ENCODE measurements at places on chromosomes 3 and 15. TPM values are rescaled to one million over a fixed set of nuclear protein-coding genes. Genes with fewer than 3 reads are reported as not detected.
A peak's percentile ranks its signal among the peaks of the same experiment; 100 is the strongest.

DNA sequence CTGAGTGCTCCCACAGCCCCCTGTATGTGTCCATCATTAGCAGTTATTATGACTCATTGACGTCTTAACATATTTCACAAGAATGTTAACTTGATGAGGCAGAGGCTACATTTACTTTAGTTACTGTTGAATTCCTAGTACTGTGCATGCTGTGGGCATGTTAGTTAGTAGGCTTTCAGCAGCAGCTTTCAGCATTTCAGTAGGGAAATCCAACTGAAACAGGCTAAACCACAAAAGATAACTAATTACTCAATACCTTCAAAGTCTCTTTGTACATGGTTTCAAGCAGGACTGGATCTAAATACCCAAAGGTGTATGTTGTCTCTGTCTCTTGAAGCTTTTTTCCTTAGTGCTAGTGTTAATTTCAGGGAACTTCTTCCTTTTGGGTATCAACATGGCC, 229.9 kb upstream of the SUCLG2 start:
- no peak for DNase-seq
- no peaks in the 10 kb centered on the region for H3K27me3 ChIP-seq
- no peak overlapping the region for H3K27ac ChIP-seq
- no peaks in the 10 kb centered on the region for H3K4me1 ChIP-seq

DNA sequence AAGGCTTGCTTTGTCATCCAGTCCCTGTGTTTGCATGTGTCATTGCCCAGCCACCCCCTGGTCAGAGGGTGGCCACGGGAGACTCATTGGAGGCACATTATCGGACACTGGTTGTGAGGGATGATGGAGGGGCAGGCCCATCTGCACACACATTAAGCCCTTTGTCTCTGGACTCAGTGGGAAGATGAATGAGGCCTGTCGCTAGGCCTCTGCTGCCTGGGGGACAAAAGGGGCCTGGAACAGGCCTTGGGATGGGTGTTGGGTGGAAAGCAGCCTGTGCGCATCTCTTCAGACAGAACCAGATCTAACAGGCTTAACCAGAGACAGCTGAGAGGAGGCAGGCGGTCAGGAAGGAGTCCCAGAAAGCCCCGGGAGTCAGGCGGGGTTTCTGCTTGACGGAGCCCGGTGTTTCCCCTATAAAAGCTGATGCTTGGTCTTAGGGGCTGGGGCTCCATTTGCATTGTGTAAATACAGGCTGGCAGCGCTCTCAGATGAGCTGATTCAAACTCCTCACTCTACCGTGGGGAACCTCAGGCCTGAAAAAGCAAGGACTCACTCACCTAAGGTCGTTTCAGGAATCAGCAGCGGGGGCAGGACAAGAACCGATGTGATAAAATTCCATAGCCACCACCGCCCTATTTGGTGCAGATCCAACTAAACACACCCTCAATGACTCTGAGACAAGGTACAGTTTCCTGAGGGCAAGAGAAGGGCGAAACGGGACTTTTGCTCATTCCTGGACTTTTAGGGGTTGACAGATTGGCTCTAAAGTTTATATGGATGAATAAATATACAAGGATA, 17.1 kb upstream of the SKIC8 start:
- H3K4me3 ChIP-seq, result no peak overlapping the region
- no peaks in the 10 kb centered on the region for H3K36me3 ChIP-seq
- no peak for DNase-seq

- no peaks in the 10 kb centered on the region for H3K36me3 ChIP-seq
- DNase-seq, result no peak
- no peaks in the 10 kb centered on the region for H3K4me1 ChIP-seq
- H3K4me3 ChIP-seq, result no peak overlapping the region
- H3K27me3 ChIP-seq, result no peaks in the 10 kb centered on the region
Observed at GRCh38 chr3:60594025-60594424, 657.2 kb downstream of the FHIT start.

GRCh38 chr15:90901175-90902039, 1.7 kb upstream of the MAN2A2 start:
- H3K4me1 ChIP-seq, result peaks cover 12% of the 10 kb centered on the region
- no peaks in the 10 kb centered on the region for H3K27me3 ChIP-seq
- peak overlapping the region; percentile 94 for H3K27ac ChIP-seq

GRCh38 chr15:70103880-70104626, 6.3 kb upstream of the TLE3 start:
- no peaks in the 10 kb centered on the region for H3K27me3 ChIP-seq
- no peak for DNase-seq
- no peak overlapping the region for H3K27ac ChIP-seq

- no peaks in the 10 kb centered on the region for H3K27me3 ChIP-seq
- peaks cover 2% of the 10 kb centered on the region for H3K36me3 ChIP-seq
Observed at GRCh38 chr3:42613462-42613861, 13.0 kb downstream of the NKTR start.

DNA sequence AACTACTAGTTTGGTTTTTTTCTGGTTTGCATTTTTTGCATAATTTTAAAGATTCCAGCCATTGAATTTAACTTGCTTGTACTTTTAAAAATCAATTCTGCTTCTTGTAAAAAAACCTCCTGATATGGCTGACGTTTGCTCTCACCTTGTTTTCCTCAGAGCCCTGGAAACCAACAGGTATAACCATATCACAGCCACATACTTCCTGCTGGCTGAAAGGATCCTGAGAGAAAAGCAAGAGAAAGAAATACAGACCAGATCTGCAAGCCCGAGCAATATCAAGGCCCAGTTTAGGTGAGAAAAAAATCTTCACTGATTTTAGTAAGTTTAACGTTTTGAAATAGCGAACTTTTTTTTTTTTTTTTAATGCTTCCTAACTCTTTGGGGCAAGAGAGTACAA, 56.8 kb downstream of the SNRK start:
- no peaks in the 10 kb centered on the region for H3K27me3 ChIP-seq
- DNase-seq, result no peak
- no peak overlapping the region for H3K4me3 ChIP-seq

GRCh38 chr3:125161607-125162219, 50.8 kb downstream of the SLC12A8 start:
- no peaks in the 10 kb centered on the region for H3K36me3 ChIP-seq
- H3K27me3 ChIP-seq, result no peaks in the 10 kb centered on the region
- peak overlapping the region; percentile 46 for H3K27ac ChIP-seq

DNA sequence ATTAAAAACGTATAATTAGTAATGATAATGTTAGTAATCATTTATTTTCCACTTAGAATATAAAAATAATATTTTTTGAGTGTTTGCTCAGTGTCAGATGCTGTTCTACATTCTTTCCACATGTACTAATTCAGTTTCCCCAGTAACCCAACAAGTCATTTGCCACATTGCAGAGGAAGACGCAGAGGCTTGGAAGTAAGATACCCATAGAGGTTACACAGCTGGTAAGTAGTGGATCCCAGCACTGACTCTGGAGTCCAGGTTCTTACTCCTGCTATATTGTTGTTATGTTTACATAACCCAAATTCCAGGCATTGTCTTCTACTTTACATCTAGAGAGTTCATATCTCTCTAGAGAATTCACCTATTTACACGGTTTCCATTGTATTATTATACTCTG, 48.2 kb upstream of the MYO5C start:
- H3K27me3 ChIP-seq, result no peaks in the 10 kb centered on the region
- no peak for DNase-seq
- H3K27ac ChIP-seq, result no peak overlapping the region
- no peaks in the 10 kb centered on the region for H3K36me3 ChIP-seq
- no peak overlapping the region for H3K4me3 ChIP-seq

DNA sequence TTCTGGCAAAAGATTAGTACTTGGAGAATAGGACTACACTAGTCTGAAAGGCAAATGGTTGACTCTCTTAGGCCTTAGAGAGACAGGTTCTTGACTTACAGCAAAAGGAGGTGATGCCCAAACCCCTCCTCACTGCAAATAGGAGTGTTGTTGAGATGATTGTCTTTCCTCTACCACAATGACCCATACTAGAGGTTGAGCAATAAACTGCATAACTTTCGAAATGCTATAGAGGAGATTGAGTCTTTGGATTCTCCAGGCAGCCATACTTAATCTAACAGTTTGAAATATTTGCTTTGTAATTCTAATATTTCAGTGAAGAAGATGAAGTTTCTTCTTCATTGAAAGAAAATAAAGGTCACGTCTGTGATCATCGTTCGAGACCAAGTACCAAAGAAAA, 498.5 kb upstream of the GBE1 start:
- no peaks in the 10 kb centered on the region for H3K4me1 ChIP-seq
- H3K27me3 ChIP-seq, result no peaks in the 10 kb centered on the region
- DNase-seq, result no peak
- no peaks in the 10 kb centered on the region for H3K36me3 ChIP-seq

GRCh38 chr15:36778531-36778930, 199.1 kb downstream of the CDIN1 start:
- no peaks in the 10 kb centered on the region for H3K4me1 ChIP-seq
- no peaks in the 10 kb centered on the region for H3K36me3 ChIP-seq
- H3K27ac ChIP-seq, result no peak overlapping the region
- H3K4me3 ChIP-seq, result no peak overlapping the region

GRCh38 chr3:108664266-108664665, 74.7 kb downstream of the DZIP3 start:
- DNase-seq, result no peak
- no peak overlapping the region for H3K27ac ChIP-seq
- H3K4me3 ChIP-seq, result no peak overlapping the region
- H3K4me1 ChIP-seq, result no peaks in the 10 kb centered on the region

GRCh38 chr3:188659449-188660090, 505.6 kb downstream of the LPP start:
- no peak overlapping the region for H3K27ac ChIP-seq
- no peak overlapping the region for H3K4me3 ChIP-seq
- no peaks in the 10 kb centered on the region for H3K27me3 ChIP-seq
- no peaks in the 10 kb centered on the region for H3K4me1 ChIP-seq
- no peak for DNase-seq
- no peaks in the 10 kb centered on the region for H3K36me3 ChIP-seq

The ERICH6 gene
- total RNA-seq, result 0.28 TPM

The ACKR4 gene
- total RNA-seq, result not detected

The SLC9C1 gene
- not detected for total RNA-seq
